ENCODE measurements at places on chromosomes 1 and 21.
A peak's percentile ranks its signal among the peaks of the same experiment; 100 is the strongest.

- peak; percentile 86 for DNase-seq
These were observed 37.4 kb upstream of the WASF2 start for GRCh38 chr1:27527223-27527889.

DNA sequence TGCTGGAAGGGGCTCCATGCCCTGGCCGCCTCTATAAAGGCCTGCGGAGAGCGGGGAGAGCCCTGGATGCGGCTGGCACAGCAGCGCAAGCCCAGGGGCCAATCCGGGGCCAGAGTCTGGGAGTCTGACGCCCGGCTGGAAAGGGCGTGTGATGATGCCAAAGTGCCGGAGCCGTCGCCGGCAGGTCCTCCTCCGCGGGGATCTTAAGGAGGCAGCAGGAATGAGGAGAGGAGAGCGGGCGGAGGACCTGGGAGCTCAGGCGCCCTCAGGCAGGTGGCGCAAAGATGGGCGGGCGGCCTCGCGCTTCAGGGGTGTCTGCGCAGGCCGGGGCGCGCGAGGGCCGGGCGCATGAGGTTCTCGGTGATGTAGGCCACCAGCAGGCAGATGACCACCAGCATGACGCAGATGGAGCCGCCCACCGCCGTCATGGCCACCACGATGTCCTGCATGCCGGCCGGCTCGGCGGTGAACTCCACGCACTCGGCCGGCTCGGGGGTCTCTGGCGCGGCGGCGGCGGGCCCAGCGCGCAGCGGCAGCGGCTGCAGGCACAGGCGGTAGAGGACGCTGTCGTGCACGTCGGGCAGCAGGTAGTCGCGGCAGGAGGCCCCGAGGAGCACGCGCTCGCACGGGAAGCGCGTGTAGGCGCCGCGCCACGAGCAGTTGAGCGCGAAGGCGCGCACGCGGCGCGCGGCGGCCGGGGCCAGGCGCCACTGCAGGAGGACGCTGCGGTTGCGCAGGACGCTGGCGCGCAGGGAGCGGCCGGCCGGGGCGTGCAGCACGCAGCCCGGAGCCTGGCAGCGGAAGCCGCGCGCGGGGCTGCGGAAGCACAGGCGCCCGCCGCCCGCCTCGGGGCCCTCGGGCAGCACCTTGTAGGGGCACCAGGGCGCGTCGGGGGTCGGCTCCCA lies 653 bp downstream of the FNDC10 start:
- no peak for DNase-seq

- peak; percentile 47 for DNase-seq
These were observed 6.0 kb upstream of the CAPN2 start for GRCh38 chr1:223706077-223706973.

DNA sequence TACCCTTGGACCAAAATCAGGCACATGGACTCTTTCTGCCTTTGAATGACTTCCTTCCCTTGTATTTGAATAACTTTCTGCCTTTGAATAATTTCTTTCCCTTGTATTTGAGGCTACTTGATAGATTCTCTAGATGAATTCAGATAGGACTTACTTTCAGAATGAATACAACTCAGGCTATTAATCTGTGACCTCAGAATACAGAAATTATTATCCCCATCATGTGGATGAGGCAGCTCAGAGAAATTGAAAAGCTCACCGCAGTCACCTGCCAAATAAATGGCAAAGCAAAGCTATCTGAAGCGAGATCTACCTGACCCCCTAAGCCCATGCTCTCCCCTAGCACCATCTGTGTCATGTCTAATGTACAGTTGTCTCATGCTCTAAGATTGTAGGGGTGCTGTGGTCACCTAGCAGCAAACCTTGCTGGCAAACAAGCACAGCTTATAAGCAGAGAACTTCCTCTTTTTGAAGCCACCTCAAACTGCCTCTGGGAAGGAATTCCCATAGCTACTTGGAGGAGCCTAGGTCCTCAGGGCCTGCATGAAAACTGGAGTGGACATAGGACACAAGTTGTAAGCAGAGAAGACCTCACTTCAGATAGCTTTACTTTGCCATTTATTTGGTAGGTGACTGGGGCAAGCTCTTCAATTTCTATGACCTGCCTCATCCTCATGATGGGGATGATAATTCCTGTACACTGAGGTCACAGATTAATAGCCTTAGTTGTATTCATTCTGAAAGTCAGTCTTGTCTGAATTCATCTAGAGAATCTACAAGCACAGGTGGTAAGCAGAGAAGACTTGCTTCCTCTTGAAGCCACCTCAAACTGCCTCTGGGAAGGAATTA lies 66.1 kb downstream of the FASLG start:
- DNase-seq = no peak

DNA sequence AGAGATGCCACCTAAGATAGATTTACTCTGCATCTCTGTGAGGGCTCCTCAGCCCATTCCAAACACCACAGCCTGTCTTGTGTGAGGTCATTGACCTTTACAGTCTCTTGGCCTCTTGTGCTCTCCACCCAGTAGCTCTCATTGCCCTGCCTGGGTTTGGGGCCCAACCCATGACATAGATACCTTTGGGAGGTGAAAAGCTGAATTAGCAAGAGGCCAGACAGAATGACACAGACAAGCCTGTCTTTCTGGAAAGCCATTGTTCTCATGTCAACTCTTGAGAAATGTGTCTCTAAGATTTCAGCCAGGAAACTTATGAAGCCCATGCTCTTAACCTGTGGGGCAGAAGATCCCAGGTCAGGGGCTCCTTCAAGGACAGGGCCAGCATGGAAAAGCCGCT lies 18.4 kb upstream of the F3 start:
- no peak for DNase-seq

GRCh38 chr1:172588296-172589291 lies 55.6 kb downstream of the SUCO start:
- no peak for DNase-seq

GRCh38 chr1:62784509-62785365 lies 805 bp downstream of the ATG4C start:
- DNase-seq = no peak

GRCh38 chr1:213448776-213449175 lies 397.7 kb downstream of the RPS6KC1 start:
- no peak for DNase-seq

Measured in NCI-H1436 (cell line).